DMS 273 treated with DMSO at 0.1 percent for 48 hours (cell line): ENCODE measurements at places on chromosomes 11 and 22.

- DNase-seq = no peak
Measured at GRCh38 chr11:6988506-6988905, 31.6 kb downstream of the ZNF214 start.

DNA sequence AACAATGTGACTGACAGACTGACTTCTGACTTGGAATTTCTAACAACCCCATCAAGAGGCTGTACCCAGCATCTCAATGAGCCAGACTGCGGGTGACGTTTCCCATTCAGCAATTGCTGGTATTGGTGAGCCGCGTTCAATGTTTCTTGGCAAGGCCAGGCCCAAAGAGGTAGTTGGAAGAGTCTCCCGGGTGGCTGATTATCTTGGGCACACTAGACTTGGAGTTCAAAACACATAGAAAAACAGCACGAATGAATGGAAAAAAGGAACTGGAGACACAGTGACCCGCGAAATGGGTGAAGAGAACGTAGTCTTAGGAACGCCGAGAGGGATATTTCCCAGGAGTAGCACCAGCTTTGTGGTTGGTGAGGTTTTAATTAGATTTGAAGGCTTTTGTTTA lies 115.7 kb downstream of the RPS6KA4 start:
- DNase-seq = no peak

GRCh38 chr22:23408321-23408720 lies 171.8 kb downstream of the IGLL1 start:
- no peak for DNase-seq

DNA sequence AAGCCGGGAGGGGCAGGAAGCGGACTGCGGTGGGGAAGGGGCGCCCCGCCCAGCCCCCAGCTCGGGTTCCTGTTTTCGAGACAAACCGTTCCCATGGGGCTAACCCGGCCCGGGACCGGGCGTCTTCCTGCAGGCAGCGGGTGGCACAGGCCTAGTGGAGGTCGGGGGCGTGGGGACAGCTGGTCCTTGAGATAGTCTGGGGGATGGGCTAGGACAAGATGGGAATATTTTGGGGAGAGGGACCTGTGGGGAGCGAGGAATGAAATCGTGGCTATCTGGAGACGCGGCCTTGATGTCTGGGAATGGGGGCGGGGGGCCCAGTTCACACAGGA lies 1.2 kb upstream of the RASGRP2 start:
- no peak for DNase-seq

DNA sequence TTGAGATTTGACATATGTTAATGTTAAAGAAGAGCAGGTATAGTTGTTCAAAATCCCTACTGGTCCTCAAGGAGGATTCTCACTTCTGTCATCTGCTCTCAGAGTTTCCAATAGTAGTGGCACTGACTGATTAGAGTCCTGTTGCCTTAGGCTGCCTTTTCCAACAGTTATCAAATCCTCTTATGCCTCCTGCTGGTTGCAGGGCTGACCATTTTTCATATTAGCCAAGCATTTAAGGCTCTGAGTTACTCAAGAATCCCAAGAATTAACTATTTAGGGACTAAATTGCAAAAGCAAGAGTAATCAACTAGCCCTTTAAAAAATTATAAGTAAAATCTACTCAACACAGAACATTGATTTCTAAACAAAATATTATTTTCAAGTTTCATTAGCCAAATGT lies 212.0 kb upstream of the CHORDC1 start:
- DNase-seq = no peak
